ENCODE measurements at places on chromosomes 1 and 21.

- DNase-seq = no peak
Measured at GRCh38 chr1:10962483-10962882, 50.0 kb upstream of the TARDBP start.

GRCh38 chr1:200242110-200243041 is 167.5 kb downstream of the ZNF281 start:
- no peak for DNase-seq

- DNase-seq = no peak
Measured at GRCh38 chr1:201748335-201748734, 80.6 kb upstream of the IPO9 start.

- no peak for DNase-seq
Measured at GRCh38 chr1:40980453-40981121, 1.1 kb downstream of the CTPS1 start.

GRCh38 chr1:246343251-246343650 is 163.8 kb downstream of the SMYD3 start:
- DNase-seq = no peak

- no peak for DNase-seq
Measured at GRCh38 chr1:223704921-223705878, 7.1 kb upstream of the CAPN2 start.

- DNase-seq = no peak
Measured at GRCh38 chr1:43072314-43072713, 99.8 kb downstream of the EBNA1BP2 start.

- DNase-seq = peak; percentile 77
Measured at GRCh38 chr1:150552128-150552910, 3.1 kb downstream of the ADAMTSL4 start.

GRCh38 chr1:19613171-19613703 is 30.9 kb upstream of the NBL1 start:
- DNase-seq = no peak

- DNase-seq = peak; percentile 24
Measured at GRCh38 chr1:56376188-56376984, 203.0 kb downstream of the PLPP3 start.

DNA sequence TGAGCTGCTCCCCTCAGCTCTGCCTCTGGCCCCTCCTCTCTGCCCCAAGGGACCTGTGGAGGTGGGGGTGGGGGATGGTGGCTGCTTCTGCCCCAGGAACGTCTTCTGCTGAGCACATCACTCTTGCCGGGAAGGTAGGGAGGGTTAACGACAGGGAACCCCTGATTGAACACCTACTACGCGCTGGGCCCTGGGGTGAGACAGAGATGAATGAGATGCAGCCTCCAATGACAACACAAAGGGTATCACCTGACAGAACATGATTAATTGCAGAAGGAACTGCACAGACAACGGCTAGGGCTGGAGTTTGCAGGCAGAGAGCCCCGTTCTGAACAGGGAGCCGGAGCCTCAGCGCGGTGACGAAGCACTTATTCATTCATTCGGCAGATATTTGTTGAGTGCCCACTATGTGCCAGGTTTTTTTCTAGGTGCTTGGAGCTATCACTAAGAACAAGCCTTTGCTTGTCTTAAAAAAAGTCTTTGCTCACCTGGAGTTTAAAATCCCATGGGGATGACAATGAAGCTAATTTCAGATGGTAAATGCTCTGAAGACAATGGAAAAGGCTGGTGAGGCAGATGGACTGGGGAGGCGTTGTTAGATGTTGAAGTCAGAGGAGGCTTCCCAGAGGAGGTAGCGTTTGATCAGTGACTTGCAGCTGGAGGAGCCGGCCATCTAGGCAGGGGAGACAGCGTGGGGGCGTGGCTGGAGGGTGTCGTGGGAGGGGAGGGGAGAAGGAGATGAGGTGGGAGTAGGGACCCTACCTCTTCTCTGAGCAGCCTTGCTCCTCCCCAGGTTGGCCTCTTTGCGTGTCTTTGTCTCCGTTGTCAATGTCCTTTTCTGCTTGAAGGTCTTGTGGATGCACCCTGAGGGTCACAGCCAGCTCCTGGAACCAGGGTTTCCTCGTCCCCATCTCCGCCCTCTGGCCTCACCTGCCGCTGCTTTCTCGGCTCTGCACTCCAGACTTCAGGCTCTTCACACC is 103.1 kb upstream of the CSF3R start:
- no peak for DNase-seq

DNA sequence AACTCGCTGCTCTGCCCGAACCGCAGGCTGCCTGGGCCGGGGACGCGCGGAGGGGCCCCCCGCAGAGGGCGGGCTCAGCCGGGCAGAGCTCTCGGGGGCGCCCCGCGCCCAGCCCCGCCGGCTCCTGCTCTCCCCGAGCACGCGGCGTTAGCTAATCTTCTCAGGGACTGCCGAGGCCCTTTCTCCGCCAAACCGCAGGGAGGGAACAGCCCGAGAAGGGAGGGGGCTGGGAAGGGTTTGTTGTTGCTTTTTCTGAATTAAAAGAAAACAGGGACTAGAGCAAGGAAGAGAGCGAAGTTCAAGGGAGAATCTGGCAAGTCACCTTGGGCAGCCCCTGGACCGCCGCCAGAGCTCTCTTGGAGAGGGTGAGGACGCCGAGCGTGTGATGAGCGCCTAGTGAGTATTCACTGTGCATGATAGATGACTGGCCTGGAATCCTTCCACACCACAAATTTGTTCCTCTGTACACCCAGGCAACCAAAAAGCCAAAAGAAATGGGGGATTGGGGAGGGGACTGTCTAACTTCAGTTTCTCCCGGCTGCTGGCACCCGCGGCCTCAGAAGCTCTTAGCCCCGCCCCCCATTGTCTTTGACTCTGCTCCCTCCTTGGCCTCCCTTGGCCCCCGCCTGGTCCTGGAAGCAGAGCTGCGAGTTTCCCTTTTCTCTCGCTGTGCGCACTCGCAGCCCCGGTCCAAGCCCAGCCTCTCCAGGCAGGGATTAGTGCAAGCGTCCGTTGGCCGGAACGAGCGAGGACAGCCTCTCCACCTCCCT is 19.7 kb upstream of the LMX1A start:
- peak; percentile 80 for DNase-seq

DNA sequence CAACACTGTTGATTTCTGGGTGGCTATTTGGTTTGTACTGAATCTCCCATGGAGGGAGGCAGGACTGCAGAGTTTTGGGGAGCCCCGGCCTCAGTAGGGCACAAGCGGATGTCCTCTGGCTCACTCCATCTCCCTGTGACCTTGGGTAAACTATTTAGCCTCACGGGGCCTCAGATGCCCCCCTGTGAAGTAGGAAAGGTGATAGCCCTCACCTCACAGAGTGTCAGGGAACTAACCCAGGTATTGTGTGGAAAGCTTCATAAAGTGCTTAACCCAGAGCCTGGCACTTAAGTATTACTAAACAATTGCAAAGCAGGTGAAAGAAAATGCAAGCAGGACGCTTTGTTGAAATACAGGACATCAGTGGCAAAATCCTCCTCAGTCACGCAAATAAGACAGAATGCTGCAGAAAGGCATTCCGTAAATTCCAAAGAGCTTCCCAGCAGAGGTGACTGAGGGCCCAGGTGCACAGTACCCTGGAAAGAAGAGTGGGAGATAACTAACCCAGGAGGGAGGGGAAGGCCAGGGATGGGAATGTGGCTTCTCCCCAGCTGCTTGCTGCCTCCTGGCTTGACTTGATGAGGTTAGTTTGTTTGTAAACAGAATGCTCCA is 436.3 kb downstream of the PRDM2 start:
- DNase-seq = no peak

DNA sequence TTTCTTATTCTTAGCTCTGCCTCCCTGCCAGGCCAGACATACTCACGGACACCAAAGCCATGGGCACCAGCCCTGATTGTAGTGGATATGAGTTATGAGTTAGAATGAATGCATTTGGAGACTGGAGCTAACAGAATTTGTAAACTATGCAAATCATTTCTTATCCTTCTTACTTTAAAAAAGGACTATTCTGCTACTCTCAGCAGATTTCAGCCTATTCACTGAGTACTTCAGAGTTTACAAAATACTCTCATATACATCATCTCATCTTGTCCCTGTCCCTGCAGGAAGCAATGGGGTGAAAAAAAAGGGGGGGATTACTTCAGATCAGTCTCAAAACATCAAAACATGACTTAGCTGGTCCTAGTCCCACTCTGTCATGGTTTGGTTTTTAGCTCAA is 541.4 kb upstream of the PLXNA2 start:
- DNase-seq = no peak

DNA sequence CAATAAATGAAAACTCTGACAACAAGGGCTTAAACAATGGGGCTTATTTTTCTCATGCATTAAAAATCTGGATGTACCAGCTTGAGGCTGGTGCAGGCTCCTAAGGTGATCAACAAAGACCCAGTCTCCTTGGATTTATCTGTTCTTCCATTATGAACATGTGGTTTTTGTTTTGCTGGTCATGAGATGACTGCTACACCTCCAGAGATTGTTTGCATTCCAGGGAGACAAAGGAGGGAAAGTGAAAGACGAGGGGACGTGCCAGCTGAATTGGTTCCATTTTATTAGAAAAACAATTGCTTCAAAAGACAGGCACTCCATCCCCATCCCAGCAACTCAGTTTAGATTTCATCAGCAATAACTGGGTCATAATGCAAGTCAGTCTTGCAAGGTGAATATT is 90.9 kb upstream of the KCNK1 start:
- no peak for DNase-seq

DNA sequence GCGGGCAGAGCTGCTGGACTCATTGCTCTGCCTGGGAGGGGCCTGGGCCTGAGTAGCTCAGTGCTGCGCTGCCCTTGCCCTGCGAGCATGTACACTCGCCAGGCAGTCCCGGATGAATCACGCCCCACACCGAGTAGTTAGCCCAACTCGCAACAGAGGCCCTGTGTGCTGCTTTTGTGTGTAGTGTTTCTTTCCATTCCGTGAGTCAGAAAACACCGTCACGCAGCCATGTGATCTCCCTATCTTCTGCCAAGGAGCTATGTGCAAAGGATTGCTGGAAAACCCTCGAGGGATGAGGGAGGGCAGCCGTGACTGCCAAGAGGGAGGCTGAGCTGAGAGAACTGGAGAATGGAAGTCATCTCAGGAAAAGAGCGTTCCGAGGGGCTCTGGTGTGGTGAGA is 37.3 kb downstream of the NENF start:
- peak; percentile 86 for DNase-seq

GRCh38 chr1:207414606-207415108 is 39.5 kb upstream of the CR2 start:
- no peak for DNase-seq

DNA sequence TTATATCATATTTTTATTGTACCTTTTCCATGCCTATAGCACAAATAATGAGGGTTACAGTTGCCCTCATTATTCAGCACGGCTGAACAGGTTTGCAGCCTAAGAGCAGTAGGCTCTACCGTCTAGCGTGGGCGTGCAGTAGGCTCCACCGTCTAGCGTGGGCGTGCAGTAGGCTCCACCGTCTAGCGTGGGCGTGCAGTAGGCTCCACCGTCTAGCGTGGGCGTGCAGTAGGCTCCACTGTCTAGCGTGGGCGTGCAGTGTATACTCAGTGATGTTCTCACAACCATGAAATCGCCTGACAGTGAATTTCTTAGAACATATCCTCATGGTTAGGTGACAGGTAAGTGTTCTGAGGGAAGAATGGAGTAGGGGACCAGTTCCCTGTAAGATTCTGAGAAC is 84.9 kb downstream of the DYRK1A start:
- no peak for DNase-seq

DNA sequence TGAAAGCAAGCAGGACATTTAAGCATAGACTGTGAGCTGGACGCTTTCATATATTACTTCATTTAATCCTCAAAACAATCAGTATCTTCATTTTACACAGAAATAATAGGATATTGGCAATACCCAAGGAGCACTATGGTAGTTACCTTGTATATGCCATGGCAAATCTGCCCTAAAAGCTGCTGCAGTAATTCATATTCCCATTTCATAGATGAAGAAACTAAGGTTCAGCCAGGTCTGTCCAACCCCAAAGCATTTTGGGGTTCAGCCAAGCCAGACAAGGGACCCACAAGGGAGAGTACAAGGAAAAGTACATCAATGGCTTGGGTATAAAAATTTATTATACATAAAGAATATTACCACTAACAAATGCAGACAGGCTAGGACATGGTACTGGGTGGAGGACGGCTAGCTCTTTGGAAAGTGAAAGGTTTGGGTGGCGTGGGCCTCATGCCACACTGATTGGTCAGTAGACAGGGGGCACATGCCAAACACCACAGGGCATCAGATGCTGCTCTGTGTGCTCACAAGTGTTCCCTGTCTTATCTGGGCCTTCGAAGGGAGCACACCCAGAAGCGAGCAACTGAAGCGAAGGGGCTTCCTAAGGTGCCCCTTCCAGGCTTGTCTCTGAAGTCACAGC is 23.9 kb upstream of the PTAFR start:
- DNase-seq = no peak

DNA sequence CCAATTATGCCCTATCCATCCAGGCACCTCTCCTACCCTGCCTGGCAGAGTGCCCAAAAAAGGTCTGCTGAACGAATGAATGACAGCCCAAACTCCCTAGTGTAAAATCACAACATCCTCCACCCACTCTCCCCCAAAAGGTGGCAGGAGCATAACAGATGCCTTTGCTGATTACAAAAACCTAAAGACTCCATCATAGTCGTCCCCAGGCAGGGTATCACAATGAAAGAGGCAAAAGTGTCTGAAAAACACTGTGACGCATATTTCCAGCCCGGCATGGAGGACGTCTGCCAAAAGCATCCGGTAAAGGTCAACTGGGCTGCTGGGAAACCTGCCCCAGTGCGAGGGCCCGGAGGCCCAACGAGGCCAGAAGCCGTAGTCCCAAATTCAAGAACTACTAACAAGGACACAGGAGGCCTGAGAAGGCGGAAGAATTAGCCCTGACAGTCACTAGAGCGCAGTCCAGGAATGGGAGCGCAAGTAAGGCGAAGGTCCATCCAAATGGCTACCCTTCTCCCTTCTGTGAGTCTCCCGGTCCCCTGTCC is 576 bp downstream of the SMIM12 start:
- no peak for DNase-seq

DNA sequence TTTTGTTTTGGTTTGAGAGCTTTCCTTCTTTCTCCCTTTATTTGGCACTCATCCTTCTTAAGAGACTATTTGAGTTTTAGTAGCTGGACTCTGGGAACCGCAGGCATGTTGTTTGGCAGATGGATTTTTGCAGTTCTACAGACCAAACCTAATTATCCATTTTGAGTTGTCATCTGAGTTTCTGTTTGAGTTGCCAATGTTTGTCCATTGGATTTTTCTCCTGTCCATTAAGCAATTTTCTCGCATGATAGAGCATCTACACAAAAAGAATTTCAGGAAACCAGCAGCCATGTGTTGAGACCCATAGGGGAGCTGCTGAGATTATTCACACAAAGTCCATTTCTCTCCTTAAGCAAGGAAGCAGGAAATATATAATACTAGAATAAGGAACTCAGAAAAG is 17.2 kb upstream of the CXADR start:
- no peak for DNase-seq

- no peak for DNase-seq
Measured at GRCh38 chr1:54227091-54227602, 27.2 kb downstream of the MRPL37 start.

DNA sequence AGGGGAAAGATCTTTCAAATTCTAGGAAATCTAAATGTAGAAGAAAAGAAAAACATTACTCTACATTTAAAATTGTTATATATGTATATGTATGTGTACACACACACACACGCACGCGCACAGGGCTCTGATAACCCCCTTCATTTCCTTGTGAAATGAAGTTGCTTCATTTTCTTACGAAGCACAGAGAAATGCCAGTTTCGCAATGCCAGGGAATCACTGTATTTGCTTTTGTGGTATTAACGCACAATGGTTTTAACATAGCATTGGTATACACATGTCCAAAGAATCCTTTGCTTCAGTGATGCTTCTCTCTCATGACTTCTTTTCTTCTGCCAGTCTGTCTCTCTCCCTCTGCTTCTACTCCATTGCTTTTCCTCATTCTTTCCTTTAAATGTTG is 8.4 kb upstream of the DDAH1 start:
- no peak for DNase-seq
